Pancreas (tissue), 10 donors: ENCODE measurements at places on chromosomes 5 and 9. TPM values are rescaled to one million over a fixed set of nuclear protein-coding genes. Genes with fewer than 3 reads are reported as not detected.

DNA sequence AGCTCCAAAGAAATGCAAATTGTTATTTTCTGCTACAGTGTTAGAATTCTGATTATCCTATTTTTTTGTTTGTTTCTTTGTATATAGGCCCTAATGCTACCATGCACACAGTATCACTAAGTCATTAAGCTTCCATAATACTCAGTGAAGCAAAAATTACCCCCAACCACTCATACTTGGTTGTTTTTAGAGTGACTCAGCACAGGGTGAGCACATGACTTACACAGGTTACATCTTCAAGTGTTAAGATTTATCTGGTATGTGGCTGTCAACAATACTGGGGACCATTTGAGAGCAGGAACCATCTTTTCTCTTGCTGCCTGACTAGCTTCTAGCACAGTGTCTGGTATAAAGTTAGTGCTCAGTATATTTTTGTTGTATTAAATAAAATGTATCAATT lies 255.8 kb upstream of the SLC24A2 start:
- H3K27me3 ChIP-seq, result no peaks in the 10 kb centered on the region
- H3K27ac ChIP-seq, result no peak overlapping the region
- H3K4me3 ChIP-seq, result no peak overlapping the region
- no peaks in the 10 kb centered on the region for H3K36me3 ChIP-seq
- no peak for DNase-seq
- H3K4me1 ChIP-seq, result no peaks in the 10 kb centered on the region

C1QTNF2 gene
- total RNA-seq, result 0.09 TPM

SPARC gene
- total RNA-seq, result 608 TPM

GRCh38 chr5:42270771-42271170 lies 152.5 kb upstream of the GHR start:
- no peaks in the 10 kb centered on the region for H3K36me3 ChIP-seq
- no peaks in the 10 kb centered on the region for H3K4me1 ChIP-seq
- no peak overlapping the region for H3K27ac ChIP-seq

GRCh38 chr5:143791848-143792731 lies 19.9 kb upstream of the HMHB1 start:
- no peaks in the 10 kb centered on the region for H3K27me3 ChIP-seq
- H3K4me1 ChIP-seq, result no peaks in the 10 kb centered on the region
- H3K36me3 ChIP-seq, result no peaks in the 10 kb centered on the region

CCDC192 gene
- not detected for total RNA-seq

- no peak overlapping the region for H3K4me3 ChIP-seq
- H3K36me3 ChIP-seq, result peaks cover 10% of the 10 kb centered on the region
- no peak for DNase-seq
- H3K4me1 ChIP-seq, result peaks cover 43% of the 10 kb centered on the region
Observed at GRCh38 chr5:10736354-10736753, 24.7 kb downstream of the DAP start.

GRCh38 chr9:128190013-128190412 lies 1.4 kb downstream of the CIZ1 start:
- H3K4me1 ChIP-seq, result peaks cover 8% of the 10 kb centered on the region
- H3K27me3 ChIP-seq, result no peaks in the 10 kb centered on the region
- H3K36me3 ChIP-seq, result no peaks in the 10 kb centered on the region
- no peak overlapping the region for H3K4me3 ChIP-seq
- no peak overlapping the region for H3K27ac ChIP-seq

DNA sequence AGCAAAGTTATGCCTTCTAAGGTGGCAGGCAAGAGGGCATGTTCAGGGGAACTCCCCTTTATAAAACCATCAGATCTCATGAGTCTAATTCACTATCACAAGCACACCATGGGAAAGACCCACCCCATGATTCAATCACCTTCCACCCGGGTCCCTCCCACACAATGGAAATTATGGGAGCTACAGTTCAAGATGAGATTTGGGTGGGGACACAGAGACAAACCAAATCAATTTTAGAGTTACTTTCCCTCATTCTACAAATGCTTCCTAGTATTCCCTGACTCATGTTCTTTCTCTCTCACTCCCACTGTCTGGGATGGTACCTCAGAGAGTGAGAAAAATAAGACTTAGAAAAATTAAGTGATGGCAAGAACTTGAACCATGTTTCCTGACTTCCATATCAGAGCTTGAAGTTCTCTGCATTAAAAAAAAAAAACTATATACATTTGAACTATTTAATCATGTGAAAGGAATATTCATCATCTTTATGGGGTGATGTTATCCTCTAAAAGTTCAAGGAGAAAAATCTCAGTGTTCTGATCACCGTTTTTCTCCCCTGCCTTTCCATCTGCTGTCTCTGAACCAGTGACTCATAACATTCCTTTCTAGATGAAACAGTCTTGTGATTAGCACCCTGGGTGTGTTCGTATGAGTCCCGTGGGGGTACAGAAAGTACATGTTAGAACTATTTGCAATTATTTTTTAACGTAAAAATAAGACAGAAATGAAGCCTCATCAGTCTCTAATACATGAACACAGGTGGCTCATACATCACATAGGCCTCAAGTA lies 282.9 kb downstream of the SLF1 start:
- no peaks in the 10 kb centered on the region for H3K36me3 ChIP-seq
- H3K4me1 ChIP-seq, result no peaks in the 10 kb centered on the region
- H3K27ac ChIP-seq, result no peak overlapping the region
- DNase-seq, result no peak

SUSD3 gene
- 0.16 TPM for total RNA-seq

EGFL7 gene
- total RNA-seq, result 15.6 TPM

DNA sequence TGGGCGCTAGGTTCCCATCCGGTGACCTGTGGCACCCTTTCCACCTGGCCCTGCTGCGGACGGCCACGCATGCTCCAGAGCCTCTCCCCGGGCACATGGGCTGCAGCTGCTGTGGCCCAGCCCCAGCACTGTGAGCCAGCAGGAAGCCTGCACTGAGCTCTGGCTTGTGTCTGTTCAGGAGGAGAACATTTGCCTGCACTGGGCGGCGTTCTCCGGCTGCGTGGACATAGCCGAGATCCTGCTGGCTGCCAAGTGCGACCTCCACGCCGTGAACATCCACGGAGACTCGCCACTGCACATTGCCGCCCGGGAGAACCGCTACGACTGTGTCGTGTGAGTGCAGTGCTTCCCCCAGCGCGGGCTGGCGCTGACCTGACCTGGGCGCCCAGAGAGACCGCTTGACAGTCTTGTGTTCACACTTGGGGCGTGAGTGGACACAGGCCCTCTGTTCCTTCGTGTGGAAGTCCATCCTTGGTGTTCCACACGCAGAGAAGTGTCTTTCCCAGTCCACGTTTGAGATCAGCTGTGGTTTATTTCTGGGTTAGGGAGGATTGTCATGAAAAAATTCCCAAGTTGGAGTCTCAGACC lies 66.2 kb upstream of the CACNA1B start:
- no peaks in the 10 kb centered on the region for H3K4me1 ChIP-seq
- no peak overlapping the region for H3K4me3 ChIP-seq

DNA sequence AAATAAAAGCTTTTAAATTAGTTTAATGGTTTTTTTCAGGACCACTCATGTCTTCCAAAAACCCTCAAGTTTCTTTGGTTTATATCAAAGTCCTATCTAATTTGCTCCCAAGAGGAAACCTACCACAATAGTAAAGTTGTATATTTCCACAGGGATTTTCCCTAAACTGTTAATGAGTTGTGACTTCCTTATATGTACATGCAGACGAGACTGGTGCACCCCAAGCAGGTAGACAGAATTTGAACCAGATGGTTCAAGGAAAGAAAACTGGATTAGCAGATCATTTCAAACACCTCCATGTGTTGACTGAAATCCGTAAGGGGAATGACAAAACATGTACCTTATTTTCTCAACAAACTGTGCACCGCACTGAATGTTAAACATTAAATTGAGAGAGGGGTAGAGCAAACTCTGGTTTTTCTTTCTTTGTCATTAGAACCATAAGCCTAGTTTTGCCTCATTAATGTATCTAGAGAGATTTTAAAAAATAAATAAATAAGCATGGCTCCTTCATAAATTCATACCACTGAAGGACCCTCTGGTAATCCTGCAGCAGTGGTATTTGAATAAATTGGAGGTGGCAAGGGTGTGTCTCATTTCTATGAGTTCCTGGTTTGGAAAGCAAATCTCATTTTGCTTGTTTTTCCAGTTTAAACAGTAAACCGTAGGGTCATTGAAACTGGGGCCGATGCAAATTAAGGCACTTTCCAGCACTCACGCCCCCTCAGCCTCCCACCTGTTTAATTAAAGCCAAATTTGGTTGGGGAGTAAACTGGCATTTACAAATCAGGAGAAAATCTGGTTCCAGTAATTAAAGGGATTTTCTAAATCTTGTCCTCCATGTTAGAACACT lies 51.1 kb downstream of the ENC1 start:
- no peaks in the 10 kb centered on the region for H3K27me3 ChIP-seq
- H3K4me1 ChIP-seq, result peaks cover 4% of the 10 kb centered on the region

SHC3 gene
- 0.52 TPM for total RNA-seq

DNA sequence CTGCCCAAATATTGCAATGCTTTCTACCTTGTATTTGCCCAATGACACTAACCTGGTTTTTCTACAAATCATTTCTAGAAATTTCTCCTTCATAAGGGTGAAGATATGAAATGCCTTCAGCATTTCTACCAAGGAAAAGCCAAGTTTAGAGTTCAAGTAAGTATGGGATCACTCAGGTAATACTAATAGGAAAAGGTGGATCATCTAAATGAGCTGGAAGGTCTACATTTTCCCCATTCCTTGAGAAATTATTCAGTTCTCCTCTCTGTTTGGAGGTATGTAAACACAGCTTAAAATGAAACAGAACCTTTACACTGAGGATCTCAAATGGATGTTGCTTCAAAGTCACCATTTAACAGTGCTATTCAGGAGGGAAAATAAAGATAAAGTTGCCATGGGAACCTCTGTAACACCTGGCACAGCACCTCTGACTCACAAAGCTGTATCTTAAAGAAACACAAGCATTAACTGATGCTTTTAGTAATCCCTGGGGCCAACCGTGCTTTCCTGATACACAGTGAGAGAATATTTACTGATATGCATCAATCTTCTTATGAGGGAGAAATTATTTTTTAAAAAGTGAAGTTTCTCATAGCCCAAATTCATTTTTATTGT lies 161.3 kb downstream of the DRD1 start:
- no peaks in the 10 kb centered on the region for H3K4me1 ChIP-seq
- H3K27me3 ChIP-seq, result no peaks in the 10 kb centered on the region
- H3K36me3 ChIP-seq, result no peaks in the 10 kb centered on the region
- no peak overlapping the region for H3K27ac ChIP-seq

DNA sequence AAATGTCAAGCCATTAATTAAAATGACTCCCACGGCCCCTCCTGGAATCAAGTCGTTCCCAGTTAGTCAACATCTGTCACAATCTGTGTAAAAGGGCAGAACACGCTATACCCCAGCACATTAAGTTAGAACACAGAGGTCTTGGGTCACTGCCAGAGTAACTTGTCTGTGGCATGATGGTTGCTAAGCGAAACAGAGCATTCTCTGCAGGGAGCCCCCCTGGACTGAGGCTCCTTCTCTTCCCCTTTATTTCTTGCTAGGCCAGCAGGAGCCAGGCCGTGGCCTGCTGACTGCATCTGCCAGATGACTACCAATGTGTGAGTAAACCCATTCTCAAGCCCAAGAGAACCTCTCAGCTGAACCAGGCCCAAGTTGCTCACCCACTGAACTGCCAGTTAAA lies 51.9 kb upstream of the ZBED3 start:
- H3K27ac ChIP-seq, result no peak overlapping the region
- no peaks in the 10 kb centered on the region for H3K27me3 ChIP-seq

TCF7 gene
- 6.9 TPM for total RNA-seq

- peaks cover 15% of the 10 kb centered on the region for H3K4me1 ChIP-seq
- DNase-seq, result peak; percentile 32
- H3K36me3 ChIP-seq, result no peaks in the 10 kb centered on the region
- H3K4me3 ChIP-seq, result no peak overlapping the region
- peak overlapping the region; percentile 52 for H3K27ac ChIP-seq
Observed at GRCh38 chr5:168346417-168346816, 55.0 kb downstream of the WWC1 start.

- H3K27ac ChIP-seq, result no peak overlapping the region
- no peak for DNase-seq
- no peaks in the 10 kb centered on the region for H3K27me3 ChIP-seq
- H3K4me3 ChIP-seq, result no peak overlapping the region
- H3K36me3 ChIP-seq, result no peaks in the 10 kb centered on the region
- H3K4me1 ChIP-seq, result no peaks in the 10 kb centered on the region
Observed at GRCh38 chr5:176886336-176887251, 12.6 kb downstream of the HK3 start.

GRCh38 chr5:68251804-68252522 lies 36.4 kb downstream of the PIK3R1 start:
- no peak for DNase-seq
- peaks cover 22% of the 10 kb centered on the region for H3K4me1 ChIP-seq
- no peaks in the 10 kb centered on the region for H3K36me3 ChIP-seq
- no peak overlapping the region for H3K4me3 ChIP-seq
- H3K27ac ChIP-seq, result no peak overlapping the region

ENDOG gene
- 14.1 TPM for total RNA-seq

- H3K36me3 ChIP-seq, result no peaks in the 10 kb centered on the region
- DNase-seq, result peak; percentile 71
- H3K4me1 ChIP-seq, result no peaks in the 10 kb centered on the region
- no peaks in the 10 kb centered on the region for H3K27me3 ChIP-seq
- no peak overlapping the region for H3K27ac ChIP-seq
Observed at GRCh38 chr9:36566813-36567221, 5.9 kb upstream of the MELK start.

DNA sequence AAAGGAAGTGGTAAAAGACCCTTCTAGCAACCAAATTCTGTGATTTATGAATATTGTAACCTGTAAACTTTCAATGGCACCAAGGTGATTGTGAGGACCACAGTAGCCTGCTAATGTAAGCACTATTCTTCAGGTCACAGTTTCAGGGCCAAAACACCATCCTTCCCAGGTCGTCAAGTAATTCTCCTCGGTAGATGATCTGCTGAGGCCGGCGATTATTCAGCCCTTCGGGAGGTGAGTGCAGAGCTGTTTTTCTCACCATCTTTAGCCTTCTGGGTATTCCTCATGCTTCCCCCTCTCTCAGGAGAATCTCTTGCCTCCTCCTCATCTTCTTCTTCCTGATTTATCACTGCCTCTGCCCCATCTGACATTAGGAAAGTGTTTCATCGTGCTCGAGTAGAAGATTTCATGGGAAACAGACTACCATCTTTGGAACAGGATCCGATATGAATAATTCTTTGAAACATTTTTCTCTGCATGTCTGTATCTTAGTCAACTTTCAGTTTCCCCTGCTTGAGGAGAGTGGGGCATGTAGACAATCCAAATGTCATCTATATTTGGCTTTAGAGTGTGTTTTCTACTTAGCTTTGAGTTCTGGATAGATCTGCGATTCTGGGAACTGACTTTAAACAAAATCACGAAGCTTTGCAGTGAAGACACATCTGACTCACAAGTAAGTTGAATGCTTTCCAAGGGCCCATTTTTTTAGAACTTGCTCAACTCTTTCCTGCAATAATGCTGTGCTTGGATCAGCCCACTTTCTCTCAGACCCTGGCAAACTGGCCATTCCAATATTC lies 173.9 kb downstream of the AOPEP start:
- H3K27ac ChIP-seq, result no peak overlapping the region
- no peak for DNase-seq
- H3K4me3 ChIP-seq, result no peak overlapping the region
- peaks cover 9% of the 10 kb centered on the region for H3K4me1 ChIP-seq
- no peaks in the 10 kb centered on the region for H3K36me3 ChIP-seq
- H3K27me3 ChIP-seq, result no peaks in the 10 kb centered on the region
